ENCODE measurements at places on chromosomes 11 and 22.

- peak; percentile 95 for DNase-seq
Observed at GRCh38 chr11:110147962-110148709, 54.9 kb downstream of the ZC3H12C start.

- no peak for DNase-seq
Observed at GRCh38 chr11:64892838-64893193, 14.4 kb upstream of the EHD1 start.

- DNase-seq, result peak; percentile 10
Observed at GRCh38 chr11:64007160-64007628, 21.0 kb downstream of the OTUB1 start.

- peak; percentile 69 for DNase-seq
Observed at GRCh38 chr11:69915501-69916250, 96.5 kb upstream of the FGF3 start.

DNA sequence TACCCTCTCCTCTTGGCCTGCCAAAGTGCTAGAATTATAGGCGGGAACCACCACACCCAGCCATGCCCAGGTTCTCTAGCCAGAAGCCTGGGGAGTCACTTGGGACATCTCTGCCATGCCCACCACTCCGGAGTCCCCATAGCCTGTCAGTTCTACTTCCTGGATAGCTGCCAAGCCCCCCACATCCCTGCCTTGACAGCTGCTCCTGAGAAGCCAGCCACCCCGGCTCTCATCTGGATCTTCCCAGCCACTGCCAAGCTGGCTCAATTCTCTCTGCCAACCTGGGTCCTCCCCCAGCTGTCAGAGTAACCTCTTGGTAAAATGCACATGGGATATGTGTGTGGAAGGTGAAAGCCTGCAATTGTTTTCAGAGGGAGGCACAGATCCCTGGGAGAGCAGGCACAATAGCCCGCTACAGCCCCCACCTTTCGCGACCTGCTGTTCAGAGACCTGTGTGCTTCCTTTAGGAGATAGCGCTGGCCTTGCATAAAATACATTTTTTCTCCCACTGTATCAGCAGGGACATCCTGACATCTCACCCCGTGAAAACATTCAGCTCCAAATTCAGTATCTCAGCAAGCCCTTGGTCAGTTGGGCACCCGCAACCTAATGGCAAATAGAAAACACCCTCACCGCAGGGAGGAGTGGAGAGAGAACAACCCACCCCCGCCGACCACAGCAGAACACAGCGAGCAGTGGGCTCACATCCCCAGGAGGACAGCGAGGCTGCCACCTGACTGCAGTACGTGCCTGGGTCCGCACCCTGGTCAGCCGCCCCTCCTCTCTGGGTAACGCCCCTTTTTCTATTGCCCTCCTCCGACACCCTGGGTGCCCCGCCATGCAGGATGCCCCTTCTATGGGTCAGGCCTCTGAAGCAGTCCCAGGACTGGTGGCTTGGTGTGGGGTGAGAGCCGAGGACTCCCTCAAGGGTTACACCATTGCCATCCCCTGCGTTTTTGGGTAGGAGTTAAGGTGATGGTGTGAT, 1342.2 kb downstream of the BRD1 start:
- DNase-seq, result no peak

- DNase-seq, result no peak
Observed at GRCh38 chr11:26149585-26149984, 182.3 kb upstream of the ANO3 start.

GRCh38 chr22:39206491-39206890, 38.3 kb downstream of the PDGFB start:
- no peak for DNase-seq

DNA sequence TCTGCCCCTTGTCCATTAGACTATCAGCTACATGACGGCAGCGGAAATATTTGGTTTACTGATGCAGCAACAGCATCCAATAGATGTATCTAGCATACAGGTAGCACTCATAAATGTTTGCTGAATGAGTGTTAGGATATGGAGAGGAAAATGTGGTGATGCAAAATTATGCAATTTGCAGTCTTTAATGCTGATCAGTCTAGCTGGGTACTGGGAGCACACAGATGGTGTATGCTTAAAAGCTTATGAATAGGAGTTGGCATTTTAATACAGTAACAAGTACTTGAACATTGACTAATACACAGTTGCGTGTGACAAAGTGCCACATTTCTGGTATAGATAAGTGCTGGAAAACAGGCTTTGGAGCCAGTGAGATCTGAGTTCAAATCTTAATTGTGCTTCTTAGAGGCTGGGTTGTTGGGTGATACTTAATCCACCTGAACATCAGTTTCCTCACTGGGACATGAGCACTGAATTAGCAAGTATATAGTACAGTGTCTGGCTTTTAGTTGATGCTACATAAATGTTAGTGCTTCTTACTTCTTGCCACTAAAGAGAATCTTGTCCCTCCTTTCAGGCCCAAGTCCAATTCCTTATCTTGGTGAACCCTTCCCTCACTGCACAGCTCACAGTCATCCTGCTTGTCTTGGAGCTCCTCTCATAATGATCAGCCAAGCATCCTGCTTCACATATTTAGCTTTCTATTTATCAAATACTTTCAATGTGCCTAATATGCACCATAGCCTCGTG, 99.6 kb downstream of the TIMP3 start:
- no peak for DNase-seq

DNA sequence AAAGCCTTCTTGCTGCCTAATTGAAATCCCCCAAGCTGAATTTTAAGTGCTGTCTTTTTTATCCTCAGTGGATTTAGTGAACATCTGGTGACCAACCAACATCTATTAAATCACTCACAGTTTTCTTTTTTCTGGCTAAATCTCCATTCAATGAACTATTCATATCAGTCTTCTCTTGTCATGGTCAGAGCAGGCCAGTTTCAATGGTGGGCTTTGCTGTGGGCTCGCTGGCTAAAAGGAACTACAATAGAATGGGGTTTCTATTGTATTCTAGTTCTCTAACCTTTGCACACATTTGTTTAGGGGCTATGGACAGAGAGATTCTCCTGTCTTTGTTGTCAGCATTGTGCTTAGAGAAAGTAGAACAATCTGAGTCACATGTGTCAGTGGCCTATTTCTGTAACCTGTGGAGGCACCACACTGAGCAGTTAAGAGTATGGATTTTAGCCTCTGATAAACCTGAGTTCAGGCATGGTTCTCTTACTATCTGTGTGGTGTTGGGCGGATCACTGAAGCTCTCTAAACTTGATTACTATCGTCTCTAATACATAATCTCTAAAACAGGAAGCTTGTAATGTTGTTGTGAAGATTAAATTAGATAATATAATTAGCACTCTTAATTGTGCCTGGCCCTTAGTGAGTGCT, 94.2 kb upstream of the CADM1 start:
- no peak for DNase-seq

GRCh38 chr11:10632483-10632882, 61.1 kb downstream of the IRAG1 start:
- no peak for DNase-seq

- DNase-seq, result peak; percentile 76
Observed at GRCh38 chr22:24189249-24190158, 8.2 kb downstream of the SUSD2 start.

GRCh38 chr22:48353116-48353947, 1474.3 kb downstream of the BRD1 start:
- no peak for DNase-seq

DNA sequence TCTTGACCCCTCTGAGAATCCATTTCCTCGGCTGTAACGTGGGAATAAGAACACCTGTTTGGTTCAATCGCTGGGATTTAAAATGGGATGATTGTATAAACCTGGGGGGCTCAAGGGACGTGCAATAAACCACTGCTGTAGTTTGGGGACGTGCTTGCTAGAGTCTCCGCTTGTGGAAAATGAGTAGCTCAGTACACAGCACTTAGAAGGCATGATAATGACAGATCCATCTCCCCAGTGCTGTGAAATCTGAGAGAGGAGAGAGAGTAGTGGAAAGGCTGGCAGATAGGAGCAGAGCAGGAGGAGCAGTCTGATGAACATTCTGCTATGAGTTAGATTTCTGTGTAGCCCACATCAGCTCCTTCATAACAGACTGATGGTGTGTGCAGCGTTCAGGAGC, 256.5 kb downstream of the MN1 start:
- DNase-seq, result no peak

- DNase-seq, result no peak
Observed at GRCh38 chr22:47793304-47794101, 1031.1 kb downstream of the TBC1D22A start.

GRCh38 chr22:45190202-45190872, 26.6 kb downstream of the NUP50 start:
- DNase-seq, result no peak

GRCh38 chr11:46100670-46101069, 20.6 kb downstream of the PHF21A start:
- DNase-seq, result no peak

- DNase-seq, result peak; percentile 27
Observed at GRCh38 chr11:87437844-87438223, 400.1 kb downstream of the TMEM135 start.

DNA sequence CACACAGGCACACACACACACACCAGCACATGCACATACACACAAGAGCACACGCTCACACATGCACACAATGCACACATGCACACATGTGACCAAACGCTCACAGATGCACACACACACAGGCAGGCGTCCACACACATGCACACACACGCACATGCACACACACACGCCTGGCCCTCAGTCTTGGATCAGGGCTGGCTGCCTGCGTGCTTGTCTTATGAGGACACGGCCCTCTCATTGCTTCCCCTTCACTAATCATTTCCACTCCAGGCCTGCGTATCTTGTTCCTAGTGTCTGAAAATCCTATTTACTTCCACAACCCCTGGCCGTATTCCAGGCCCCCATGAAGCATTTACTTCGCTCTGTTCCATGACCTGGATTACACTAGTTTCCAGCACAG, 740.5 kb downstream of the BRD1 start:
- DNase-seq, result no peak

DNA sequence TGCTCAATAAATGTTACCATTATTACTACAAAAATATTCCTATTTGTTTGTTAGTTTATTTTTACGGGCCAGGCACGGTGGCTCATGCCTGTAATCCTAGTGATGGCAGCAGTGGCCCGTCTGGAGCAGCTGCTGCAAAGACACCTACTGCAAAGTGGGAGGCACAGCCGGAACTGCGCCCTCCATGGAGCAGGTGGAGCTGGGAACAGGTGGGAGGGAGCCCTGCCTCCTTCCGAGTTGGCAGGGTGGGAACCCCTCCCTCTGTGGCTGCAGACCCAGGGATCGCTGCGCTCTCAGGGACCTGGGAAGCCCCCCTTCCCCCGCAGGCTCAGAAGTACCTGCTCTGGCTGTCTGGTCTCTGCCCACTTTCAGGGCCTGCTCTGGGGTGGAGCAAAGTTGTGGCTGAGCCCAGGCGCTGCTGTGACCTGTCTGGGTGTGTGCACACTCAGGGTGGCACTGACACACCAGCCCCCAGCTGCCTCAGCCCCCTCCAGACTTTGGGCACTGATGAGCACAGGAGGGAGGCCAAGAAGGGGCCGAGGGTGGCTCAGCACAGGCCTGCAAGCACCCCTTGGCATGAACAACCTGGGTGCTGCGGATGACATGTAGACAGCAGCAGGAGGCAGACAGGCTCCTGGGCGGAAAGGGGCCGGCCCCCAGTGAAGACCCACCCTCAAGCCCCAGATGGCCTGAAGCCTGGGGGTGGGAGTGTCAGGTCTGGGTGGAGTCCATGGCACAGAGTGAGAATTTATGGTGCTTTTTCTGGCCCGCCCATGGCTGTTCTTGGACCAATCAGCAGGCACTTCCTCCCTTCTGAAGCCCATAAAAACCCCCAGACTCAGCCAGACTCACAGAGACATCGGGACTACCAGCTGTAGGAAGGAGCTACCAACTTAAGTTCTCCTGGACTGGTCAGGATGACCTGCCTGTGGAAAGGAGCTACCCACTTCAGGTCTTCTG, 103.7 kb upstream of the CLMP start:
- DNase-seq, result no peak

Measured in fibroblast of pulmonary artery (primary cell).